ENCODE measurements at places on chromosomes 2 and 18. TPM values are rescaled to one million over a fixed set of nuclear protein-coding genes. Genes with fewer than 3 reads are reported as not detected.

- no peaks in the 10 kb centered on the region for H3K36me3 ChIP-seq
- H3K27me3 ChIP-seq: peaks cover 6% of the 10 kb centered on the region
- DNase-seq: no peak
- no peak overlapping the region for H3K27ac ChIP-seq
- no peaks in the 10 kb centered on the region for H3K4me1 ChIP-seq
Measured at GRCh38 chr2:213251618-213252017, 32.6 kb upstream of the SPAG16 start.

DNA sequence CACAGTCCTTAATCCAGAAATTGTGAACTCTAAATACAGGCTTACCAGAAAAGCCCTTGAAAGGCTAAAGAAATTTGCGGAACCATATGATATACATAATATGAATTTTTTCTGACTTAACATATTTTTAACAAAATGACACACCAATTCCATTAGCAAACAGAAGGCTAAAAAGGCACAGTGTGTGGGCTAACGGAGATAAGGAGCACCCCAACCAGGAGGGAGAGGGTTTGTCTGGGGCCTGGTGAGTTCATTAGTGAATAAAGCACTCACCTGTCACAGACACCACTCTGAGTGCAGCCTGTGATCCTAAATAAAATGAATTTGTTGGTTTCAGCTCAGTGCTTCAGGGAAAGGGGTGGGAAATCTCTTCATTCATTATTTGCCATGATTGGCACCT lies 2.7 kb upstream of the FECH start:
- no peak overlapping the region for H3K4me3 ChIP-seq
- H3K36me3 ChIP-seq: no peaks in the 10 kb centered on the region
- no peak overlapping the region for H3K27ac ChIP-seq
- H3K4me1 ChIP-seq: peaks cover 24% of the 10 kb centered on the region
- no peak for DNase-seq

GRCh38 chr18:45734505-45734904 lies 10.5 kb downstream of the SLC14A1 start:
- H3K4me1 ChIP-seq: no peaks in the 10 kb centered on the region
- H3K27ac ChIP-seq: no peak overlapping the region
- H3K36me3 ChIP-seq: no peaks in the 10 kb centered on the region
- H3K4me3 ChIP-seq: no peak overlapping the region
- no peaks in the 10 kb centered on the region for H3K27me3 ChIP-seq

GRCh38 chr2:15826273-15826717 lies 114.1 kb upstream of the MYCN start:
- no peaks in the 10 kb centered on the region for H3K36me3 ChIP-seq
- DNase-seq: no peak
- H3K4me3 ChIP-seq: no peak overlapping the region
- H3K27ac ChIP-seq: no peak overlapping the region

DNA sequence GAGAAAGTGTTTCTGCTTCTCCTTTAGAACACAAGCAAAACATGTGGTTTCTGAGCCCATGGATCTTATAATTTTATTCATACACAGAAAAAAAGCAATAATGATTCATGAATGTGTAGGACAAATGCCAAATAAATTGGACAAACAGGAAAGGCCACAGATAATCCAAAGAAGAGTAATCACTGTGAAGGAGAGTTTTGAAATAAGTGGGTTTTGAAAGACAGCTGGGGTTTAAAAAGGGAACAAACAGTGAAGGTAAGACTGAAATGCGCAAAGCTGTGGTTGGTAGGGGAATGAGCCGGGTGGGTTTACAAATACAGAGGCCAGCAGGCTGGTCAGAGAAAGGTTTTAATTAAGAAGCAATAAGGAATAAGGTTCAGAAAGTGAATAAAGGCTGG lies 50.0 kb upstream of the MBOAT2 start:
- no peaks in the 10 kb centered on the region for H3K36me3 ChIP-seq
- H3K27ac ChIP-seq: no peak overlapping the region
- peaks cover 9% of the 10 kb centered on the region for H3K4me1 ChIP-seq
- no peak for DNase-seq
- H3K27me3 ChIP-seq: peaks cover 6% of the 10 kb centered on the region

The PSMA8 gene
- total RNA-seq: 0.31 TPM

The REG3G gene
- not detected for total RNA-seq

The RFX8 gene
- total RNA-seq: 2.1 TPM
